ENCODE measurements at places on chromosomes 13 and 19.

GRCh38 chr13:43434191-43434590 lies 352.6 kb downstream of the ENOX1 start:
- H3K36me3 ChIP-seq: no peaks in the 10 kb centered on the region
- no peaks in the 10 kb centered on the region for H3K27me3 ChIP-seq
- H3K4me3 ChIP-seq: no peak overlapping the region
- peak overlapping the region; percentile 41 for H3K27ac ChIP-seq

- no peaks in the 10 kb centered on the region for H3K27me3 ChIP-seq
- H3K27ac ChIP-seq: peak within 1 kb of the TSS; percentile 98
- DNase-seq: peak; percentile 94
- H3K4me1 ChIP-seq: peaks cover 94% of the 10 kb centered on the region
- peak within 1 kb of the TSS; percentile 79 for H3K4me3 ChIP-seq
- peaks cover 11% of the 10 kb centered on the region for H3K36me3 ChIP-seq
These were observed at the start of gene WBP4 for GRCh38 chr13:41061075-41061913. Gene WBP4 (plus strand): TSS chr13:41061509. CDS start chr13:41061674, 165 bp downstream.

GRCh38 chr13:65595916-65596315 lies 1634.2 kb downstream of the PCDH9 start:
- no peak overlapping the region for H3K4me3 ChIP-seq
- no peak for DNase-seq
- H3K4me1 ChIP-seq: no peaks in the 10 kb centered on the region
- no peak overlapping the region for H3K27ac ChIP-seq
- H3K27me3 ChIP-seq: no peaks in the 10 kb centered on the region

- H3K27me3 ChIP-seq: no peaks in the 10 kb centered on the region
- peaks cover 9% of the 10 kb centered on the region for H3K36me3 ChIP-seq
- no peak overlapping the region for H3K27ac ChIP-seq
- DNase-seq: no peak
These were observed 3.1 kb downstream of the GEMIN7 start for GRCh38 chr19:45082170-45082569.

DNA sequence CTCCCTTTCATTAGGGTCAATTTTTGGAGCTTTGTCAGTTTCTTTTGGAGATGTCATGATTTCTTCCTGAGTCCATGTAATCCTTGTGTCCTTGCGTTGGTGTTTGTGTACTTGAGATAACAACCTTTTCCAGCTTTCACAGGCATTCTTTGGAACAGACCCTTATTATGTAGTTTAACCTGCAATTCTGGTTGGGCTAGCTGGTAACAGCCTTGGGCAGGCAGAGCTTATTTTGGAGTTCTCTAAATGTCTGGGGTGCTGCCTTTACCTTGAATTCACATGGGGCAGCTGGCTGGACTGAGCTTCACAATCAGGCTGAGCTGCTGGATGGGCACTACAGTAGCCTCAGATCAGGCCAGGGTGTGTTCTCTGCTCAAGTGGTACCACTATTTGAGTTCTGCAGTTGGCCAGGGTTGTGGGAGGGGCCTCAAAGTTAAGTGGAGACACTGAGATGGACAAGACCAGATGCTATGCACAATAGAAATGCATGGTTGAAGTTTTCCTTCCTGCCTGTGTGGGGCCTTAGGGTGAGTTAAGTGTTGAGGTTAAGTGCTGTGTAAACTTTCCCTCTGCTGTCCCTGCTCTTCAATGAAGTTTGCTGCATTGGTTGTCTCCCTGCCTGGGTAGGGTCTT lies 277.3 kb downstream of the ATP8A2 start:
- DNase-seq: no peak
- H3K27ac ChIP-seq: no peak overlapping the region
- no peak overlapping the region for H3K4me3 ChIP-seq
- H3K36me3 ChIP-seq: no peaks in the 10 kb centered on the region
- no peaks in the 10 kb centered on the region for H3K4me1 ChIP-seq

Data from left ventricle myocardium inferior (tissue), 1 donor.